ENCODE measurements at places on chromosomes 1 and 21.

- DNase-seq = no peak
Observed at GRCh38 chr1:186113461-186113860, 261.6 kb downstream of the TPR start.

DNA sequence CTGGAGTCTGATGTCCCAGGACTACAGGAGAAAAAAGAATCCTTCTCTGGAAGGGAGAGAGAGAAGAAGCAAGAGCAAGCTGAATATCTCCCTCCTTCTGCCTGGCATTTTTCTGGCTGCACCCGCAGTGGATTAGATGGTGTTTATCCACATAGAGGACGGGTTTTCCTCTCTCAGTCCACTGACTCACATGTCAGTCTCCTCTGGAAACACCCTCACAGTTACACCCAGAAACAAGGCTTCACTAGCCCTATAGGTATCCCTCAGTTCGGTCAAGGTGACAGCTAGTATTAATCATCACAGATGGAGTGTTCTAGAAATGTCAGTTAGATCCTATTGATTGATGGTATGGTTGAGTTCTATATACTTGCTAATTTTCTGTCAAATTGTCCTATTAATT is 87.9 kb downstream of the RHOU start:
- DNase-seq = no peak

DNA sequence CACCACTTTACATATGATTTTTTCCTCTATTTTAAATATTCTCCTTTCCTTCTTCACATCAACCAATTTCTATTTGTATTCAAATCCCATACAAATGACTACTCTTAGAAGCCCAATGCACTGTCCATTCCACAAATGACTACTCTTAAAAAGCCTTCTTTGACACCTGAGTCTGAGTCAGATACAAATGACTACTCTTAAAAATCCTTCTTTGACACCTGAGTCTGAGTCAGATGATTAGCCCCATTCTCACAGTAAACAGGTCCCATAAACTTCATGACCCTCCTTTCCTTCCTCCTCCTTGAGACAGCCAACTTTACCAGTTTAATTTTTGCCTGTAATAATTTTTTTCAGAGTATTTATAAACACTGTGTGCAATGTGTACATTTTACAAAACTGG is 231.3 kb upstream of the USP25 start:
- DNase-seq = no peak

DNA sequence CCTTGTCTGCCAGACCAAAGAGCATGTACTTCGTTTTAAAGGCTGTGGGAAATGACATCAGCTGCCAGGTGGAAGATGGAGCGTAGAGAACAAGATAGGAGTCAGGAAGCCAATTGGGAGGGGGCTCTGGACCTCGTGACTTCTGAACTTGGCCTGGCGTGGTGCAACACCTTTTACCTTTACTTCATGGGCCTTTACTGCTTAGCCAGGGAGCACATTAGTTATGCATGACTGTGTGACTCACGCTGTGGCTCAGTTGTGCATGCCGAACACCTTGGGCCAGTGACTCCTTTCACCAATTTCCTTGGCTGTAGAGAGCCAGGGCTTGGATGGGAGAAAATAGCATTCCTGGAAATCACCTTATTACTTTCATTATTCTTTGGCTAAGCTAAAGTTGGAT is 7.2 kb downstream of the XCL1 start:
- no peak for DNase-seq

DNA sequence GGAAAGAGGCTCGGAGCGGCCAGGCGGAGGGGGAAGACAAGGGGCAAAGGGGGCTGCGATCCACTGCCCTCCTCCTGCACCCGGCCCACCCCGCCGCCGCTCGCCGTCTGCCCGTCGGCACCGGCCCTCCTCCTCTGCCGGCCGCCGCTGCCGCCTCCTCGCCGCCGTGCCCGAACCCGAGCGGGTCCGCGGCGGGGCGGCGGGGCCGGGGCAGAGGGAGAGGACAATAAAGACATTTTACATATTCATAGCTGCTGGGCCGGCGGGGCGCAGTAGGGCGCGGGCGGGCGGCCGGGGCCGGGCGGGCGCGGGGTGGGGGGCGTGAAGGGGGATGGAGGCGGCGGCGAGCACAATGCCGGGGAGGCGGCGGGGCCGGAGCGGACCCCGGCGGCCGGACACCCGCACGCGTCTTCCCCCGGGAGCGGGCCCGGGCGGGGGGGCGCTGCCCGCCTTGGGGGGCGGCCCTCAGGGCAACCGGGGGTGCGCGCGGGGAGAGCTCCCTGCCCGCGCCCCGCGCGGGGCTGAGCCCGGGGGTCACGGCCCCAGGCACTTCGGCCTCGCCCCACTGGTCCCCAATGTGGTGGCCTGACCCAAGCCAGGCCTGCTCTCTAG is 546 bp downstream of the POU2F1 start:
- DNase-seq = no peak

DNA sequence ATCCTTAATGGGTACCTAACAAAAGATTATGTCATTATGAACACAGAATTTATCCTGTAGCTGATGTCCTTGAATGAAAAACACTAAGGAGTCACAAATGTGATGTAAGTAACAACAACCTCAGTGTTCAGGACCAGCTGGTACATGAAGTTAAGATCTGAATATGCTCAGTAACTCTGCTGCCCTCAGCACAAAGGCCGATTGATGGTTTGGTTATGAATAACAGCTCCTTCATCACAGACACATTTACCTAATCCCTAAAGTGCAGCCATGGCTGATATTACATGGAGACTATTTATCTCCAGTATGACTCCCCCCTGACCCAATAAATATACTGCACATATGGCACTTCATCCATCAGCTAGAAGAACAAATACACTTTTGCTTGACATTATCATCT is 75.2 kb downstream of the PLPPR5 start:
- no peak for DNase-seq

- no peak for DNase-seq
Observed at GRCh38 chr1:77768006-77768405, 8.4 kb upstream of the USP33 start.

- DNase-seq = no peak
Observed at GRCh38 chr1:160257411-160258015, 4.8 kb downstream of the DCAF8 start.

DNA sequence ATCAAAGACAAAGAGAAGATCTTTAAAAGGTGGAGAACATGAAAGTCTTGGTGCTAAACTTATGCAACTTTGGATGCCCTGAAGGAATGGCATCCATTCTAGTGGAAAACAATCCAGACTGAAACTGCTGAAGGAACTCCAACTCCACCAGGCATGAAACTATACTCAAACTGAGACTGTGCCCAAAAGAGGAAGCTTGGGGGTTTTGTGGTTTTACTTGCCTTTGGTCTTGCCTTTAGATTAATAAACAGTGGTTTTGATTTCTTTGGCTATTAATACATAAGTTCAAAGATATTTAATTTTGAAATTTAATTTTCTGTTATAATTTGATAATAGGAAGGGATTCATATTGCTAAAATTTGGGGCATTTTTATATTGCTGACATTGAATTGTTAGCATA is 17.4 kb upstream of the SLC30A10 start:
- no peak for DNase-seq

- no peak for DNase-seq
Observed at GRCh38 chr1:59598120-59598440, 216.7 kb upstream of the HOOK1 start.

DNA sequence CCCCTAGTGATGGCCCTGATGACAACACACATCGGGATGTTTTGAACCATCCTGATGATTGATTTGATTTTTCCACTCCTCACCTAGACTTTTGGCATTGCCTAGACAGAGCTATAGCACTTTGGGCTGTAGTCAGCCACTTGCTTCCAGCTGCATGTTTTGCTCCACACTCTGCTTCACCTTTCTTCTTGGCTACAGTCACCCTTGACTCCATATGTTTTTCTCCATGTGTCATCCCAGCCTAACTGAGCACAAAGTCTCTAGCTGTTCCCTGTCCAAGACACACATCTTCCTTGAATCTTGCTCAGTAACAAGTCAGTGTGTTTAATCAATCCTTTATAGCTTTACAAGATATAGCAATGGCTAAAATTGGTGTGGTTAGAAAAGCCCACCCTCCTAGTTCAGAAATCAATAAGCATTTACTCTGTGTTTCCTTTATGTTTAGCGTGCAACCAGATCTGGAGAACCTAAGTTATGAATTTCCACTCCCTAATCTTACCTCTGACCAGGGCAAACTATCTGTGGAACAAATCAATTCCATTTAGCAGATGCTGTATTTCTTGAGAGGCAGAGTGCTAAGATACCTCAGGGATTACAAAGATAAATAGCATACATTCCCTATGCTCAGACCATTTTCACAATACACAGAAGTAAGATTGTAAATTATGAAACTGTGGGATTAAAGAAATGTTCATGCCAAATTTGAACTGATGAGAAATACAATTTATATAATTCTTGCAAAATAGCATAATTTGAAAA is 98.4 kb upstream of the LYPLAL1 start:
- DNase-seq = no peak

DNA sequence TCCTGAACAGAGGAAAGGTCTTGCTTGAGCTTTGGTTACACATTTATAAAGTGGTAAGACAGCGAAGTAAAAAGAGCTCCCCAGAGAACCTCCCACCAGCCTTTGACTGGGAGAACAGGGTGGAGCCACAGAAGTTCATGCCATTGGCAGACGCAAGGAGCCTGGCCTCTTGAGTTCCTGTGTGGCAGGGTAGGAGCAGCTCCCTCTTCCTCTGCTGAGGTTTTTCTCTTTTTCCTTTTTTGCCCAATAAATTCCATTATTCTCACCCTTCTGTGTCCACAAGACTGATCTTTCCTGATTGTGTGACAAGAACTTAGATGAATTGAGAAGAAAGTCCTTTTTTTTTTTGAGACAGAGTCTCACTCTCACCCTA is 4.3 kb downstream of the THEM4 start:
- DNase-seq = peak; percentile 39

DNA sequence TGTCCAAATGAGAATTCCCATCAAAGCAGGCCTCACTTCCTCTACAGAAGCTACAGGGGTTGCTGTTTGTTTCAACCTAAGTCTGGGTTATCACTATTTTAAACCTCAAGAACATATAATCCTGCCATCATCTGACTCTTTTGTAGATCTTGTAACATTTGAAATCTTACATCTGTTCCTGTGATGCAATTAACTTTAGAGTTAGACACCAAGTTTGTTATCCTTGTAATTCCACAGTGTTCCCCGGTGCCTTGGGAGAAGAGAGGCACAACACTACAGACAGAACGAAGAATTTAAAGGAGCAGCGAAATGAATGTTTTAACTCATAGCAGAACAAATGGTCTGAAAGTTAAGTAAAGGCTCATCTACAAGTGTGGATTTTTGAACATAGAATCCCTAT is 116.1 kb downstream of the UCHL5 start:
- no peak for DNase-seq

GRCh38 chr1:61724506-61724812 is 482 bp downstream of the TM2D1 start:
- no peak for DNase-seq

DNA sequence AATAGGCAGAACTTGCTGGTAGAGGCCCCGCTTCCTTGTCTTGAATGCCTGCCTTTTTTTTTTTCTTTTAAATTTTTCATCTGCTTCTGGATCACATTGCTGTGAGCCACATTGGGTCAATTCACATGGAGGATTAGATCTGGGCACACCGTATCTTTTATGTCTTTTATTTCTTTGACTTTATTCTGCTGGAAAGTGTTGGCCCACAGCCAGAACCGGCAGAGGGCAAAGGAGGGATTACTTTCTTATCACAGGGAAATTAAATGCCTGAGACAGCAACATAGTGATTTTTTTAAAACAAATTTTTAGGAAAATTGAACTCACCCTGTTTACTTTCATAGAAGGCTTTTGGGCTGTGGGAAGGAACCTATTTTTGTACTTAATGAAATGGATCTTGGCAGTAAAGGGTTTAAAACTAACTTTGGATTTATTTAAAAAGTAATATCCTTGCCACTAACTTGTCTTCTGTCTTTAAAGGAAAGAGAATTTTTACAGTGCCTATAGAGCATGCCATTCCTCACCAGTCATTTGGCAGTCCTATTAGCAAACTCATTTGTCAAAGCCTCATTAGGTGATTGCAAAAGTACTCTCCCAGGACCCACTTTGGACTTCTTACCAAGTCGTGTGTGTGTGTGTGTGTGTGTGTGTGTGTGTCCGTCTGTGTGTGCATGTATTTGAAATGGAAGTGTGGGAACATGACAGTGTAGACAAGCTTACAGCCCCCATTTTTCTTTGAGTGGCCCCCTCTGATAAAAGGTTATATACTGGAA is 68.4 kb downstream of the ST6GALNAC3 start:
- no peak for DNase-seq

GRCh38 chr1:109040989-109041620 is 797 bp downstream of the WDR47 start:
- DNase-seq = no peak

DNA sequence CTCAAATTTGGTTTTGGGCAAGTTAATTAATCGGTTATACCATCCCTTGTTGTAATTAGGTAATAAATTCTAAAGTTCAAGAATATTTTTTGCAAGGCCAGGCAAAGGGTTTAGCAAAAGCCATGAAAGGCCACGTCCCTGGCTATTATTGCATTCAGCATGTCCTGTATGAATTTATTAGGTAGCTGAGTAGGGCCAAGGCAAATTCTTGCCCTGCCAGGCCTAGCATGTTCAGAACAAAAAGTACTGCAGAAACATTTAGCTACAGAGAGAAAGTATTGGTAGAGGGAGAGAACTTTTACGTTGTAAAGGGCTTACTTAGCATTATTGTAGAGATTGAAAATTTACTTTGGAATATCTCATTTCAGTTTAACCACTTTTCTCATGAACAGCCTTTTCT is 94.4 kb downstream of the PATJ start:
- no peak for DNase-seq

Measured in activated T-cell treated with anti-CD3 and anti-CD28 coated beads for 4 hours (primary cell).